ENCODE measurements at places on chromosomes 2 and 18.

GRCh38 chr2:162037886-162038285 lies 36.1 kb downstream of the DPP4 start:
- no peak for DNase-seq

- no peak for DNase-seq
Measured at GRCh38 chr2:95039363-95039762, 13.9 kb downstream of the MAL start.

GRCh38 chr2:27014771-27015433 lies 17.9 kb upstream of the TMEM214 start:
- DNase-seq = no peak

DNA sequence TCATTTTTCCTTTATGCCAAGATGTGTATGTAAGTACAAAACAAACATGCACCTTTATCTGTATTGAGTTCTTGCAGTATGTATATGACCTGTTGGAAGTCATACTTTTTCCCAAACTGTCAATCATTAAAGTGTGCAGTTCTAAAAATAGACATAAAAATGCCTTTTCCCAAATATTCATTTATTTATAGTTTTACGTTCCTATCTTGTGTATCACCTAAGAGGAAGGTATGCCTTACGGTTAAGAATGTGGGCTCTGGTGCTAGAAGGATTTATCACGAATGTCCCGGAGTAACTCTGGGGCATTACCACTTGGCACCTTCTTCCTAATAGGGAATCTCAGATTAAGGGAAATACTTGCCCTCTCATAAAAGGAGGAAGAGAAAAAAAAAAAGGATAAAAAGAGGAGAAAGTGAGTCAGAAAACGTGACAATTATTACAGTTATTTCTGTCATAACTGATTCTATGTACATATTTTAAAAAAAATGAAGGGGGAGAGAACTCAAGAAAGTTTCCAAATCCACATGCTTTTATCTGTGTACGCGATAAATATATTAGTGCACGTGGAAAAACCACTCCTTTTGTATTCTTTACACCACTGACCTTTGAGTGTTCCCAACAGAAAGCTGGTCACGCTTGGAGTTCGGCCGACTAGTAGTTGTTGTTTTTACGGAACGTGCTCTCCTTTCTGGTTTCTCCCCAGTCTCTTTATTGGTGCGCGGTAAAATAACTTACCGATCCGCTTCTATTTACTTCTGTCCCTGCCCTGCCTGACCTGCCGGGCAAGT lies 721 bp downstream of the MCEE start:
- no peak for DNase-seq

DNA sequence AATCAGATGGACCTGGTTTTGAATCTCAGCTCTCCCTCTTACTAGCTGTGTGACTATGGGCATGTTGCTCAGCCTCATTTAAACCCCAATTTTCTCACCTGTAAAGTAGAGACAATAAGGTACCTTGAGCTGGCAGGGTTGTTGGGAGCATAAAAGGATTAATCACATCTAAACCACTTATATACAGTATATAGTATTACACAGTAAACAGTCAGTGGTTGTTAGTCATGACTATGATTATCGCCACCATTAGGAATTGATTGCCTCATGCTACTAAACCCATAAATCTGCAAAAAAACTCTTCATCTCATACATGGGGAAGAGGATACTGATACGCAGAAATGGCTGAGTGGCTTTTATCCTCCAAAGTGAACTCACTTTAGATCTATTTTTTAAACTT lies 65.8 kb downstream of the INO80D start:
- no peak for DNase-seq

DNA sequence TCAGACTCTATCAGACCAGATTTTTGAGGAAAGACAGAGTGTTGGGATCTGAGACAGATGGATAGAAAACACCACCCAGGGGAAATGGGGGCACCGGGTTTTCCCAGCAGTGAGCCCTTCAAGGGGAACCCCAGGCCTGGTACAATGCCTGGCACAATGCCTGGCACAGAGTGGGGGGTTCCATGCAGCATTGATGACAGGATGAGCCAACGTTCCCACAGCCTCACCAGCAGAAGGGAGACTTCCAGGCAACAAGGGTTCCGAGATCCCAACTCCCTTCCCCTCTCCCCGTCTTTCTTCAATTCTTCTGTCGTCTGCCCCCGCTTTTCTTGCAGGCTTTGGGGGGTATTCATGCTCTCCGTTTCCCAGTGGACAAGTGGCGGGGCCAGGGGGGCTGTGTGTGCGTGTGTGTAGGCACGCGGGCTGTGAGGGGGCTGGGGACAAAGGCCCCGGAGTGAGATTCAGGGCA lies 132.1 kb upstream of the HAAO start:
- DNase-seq = peak; percentile 67

DNA sequence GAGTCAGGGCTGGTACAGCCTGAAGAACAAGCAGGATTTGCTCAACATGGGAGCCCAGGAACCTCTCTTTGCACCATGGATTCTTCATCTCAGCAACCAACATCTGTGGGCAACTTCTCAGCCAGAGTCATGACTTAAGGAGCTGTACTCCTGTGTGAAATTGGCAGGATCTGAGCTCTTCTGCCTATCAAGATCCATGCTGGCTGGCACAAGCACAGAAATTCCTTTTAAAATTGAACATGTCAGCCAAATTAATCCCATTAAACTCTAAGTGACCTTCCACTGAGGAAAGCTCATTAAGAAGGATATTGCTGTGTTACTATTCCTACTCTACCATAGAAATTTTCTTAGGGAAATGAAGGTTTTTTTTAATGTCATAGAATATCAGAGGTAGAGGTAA lies 110.5 kb upstream of the SCG2 start:
- DNase-seq = no peak

DNA sequence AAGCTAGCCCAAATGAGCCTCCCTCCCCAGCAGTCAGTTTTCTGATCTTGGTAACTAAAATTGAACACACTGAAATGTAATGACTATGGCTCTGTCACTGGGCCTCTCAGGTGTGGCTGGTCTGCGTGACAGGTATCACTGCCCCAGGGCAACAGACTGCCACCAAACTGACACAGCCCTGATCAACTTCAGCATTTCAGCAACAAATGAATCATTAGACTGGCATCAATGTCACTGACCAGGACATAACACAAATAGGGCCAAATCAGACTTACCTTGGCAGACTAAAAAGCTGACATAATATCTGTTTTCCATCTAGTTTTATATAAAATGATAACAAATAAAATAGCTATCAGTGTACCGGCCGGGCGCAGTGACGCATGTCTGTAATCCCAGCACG lies 290.8 kb upstream of the CHAC2 start:
- no peak for DNase-seq

DNA sequence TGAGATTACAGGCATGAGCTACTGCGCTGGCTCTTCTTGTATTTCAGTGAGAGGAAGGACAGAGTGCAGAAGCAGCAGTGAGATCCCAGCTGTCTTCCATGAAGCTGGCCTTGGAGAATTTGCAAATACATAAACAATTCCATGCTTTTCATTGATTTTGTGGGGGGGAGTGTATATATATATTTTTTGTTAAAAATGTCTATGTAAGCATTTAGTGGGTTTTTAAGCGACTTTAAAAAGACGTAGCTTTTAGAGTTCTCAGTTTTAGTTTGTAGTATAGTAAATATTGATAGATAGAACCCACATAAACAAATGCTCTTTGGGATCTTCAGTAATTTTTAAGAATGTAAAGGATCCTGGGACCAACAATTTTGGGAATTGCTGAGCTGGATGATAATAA lies 6.3 kb downstream of the RBFA start:
- no peak for DNase-seq

DNA sequence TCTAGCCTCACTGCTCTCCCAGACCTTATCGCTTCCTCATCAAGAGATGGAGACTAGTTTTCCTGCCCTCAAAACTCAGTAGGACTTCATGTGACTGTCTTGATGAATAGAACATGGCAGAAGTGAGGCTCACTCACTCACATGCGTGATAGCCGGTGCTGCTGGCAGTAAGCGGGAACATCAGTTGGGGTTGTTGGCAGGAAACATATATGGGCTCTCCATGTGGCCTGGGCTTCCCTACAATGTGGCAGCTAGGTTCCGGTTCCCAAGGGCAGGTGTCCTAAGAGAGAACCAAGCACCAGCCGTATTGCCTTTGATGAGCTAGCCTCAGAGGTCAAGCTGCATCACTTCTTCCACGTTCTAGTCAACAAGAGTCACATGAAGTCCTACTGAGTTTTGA lies 15.2 kb upstream of the FAHD2A start:
- no peak for DNase-seq

DNA sequence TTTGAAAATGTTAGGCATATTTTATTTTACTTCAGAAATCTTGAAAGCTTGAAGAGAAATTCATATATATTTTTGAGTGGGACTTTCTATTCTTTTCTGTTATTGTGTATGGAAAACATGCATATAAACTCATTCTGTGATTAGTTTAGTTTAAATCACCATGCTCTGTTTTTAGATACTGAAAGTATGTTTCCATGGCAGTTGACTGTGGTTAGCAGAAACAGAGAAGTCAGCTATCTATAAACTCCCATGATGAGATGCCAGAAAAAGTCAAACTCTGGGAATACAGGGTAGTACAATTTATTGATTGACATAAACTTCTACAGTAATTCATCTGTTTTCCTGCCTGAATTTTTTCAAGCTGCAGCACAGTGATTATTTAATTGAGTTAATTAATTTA lies 905.3 kb upstream of the VRK2 start:
- DNase-seq = no peak

- no peak for DNase-seq
Measured at GRCh38 chr2:8022908-8023640, 658.8 kb upstream of the ID2 start.

- DNase-seq = no peak
Measured at GRCh38 chr2:127661072-127661649, 14.2 kb downstream of the LIMS2 start.

GRCh38 chr18:73848656-73849055 lies 299.0 kb downstream of the FBXO15 start:
- DNase-seq = no peak

DNA sequence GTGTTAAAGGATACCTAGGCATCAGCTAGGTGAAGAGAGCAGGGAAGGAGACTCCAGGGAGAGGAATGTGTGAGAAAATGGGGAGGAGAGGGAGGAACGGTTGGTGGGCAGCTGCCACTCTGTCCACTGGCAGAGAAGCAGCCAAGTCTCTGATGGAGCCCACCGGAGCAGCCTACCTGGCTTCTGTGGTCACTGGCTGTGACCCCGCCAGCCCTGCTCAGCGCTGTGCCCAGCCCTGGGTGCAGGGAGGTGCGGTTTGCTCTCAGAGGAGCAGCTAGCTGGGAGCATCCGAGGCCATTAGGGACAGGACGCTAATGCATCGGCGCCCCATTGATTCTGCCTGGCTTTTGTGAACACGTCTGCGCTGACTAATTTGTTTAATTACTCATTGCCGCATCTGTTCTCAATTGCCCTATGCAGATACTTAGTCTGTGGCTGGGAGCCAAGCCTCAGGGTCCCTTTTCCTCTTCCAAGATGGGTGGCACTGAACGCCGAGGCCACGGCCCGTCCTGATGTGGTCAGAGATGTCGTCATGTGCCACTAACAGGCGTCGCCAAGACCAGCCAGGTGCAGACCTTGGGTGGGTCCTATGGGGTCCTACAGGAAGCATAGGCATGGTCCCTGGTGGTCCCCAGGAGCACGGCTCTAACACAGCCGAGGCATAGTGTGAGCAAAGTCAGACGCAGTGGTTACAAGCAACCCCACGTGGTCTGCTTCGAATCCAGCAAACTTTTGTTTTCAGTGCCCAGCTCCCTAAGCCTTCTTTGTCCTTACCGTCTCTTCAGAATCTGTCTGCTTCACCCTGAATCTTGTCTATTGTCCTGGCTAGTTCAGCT lies 82.0 kb downstream of the RRM2 start:
- no peak for DNase-seq

DNA sequence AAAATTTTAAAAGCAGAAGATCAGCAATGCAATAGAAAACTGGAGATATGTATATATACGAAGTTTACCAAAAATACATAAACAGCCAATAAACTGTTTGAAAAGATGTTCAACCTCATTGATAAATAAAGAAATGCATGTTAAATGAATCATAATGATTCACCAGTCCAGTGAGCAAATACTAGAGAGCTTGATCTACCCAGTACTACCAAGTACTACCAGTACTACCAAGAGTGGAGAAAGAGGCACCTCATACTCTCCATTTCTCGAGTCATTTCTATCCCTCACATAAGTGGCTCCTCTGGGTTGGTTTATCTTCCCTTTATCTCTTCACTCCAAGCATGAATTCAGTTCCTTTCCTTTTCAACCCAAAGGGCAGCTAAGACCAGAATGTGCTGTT lies 138.9 kb downstream of the MREG start:
- DNase-seq = no peak

GRCh38 chr2:237235383-237236095 lies 149.8 kb downstream of the COPS8 start:
- DNase-seq = no peak

- no peak for DNase-seq
Measured at GRCh38 chr2:134722728-134723127, 3.9 kb upstream of the TMEM163 start.

DNA sequence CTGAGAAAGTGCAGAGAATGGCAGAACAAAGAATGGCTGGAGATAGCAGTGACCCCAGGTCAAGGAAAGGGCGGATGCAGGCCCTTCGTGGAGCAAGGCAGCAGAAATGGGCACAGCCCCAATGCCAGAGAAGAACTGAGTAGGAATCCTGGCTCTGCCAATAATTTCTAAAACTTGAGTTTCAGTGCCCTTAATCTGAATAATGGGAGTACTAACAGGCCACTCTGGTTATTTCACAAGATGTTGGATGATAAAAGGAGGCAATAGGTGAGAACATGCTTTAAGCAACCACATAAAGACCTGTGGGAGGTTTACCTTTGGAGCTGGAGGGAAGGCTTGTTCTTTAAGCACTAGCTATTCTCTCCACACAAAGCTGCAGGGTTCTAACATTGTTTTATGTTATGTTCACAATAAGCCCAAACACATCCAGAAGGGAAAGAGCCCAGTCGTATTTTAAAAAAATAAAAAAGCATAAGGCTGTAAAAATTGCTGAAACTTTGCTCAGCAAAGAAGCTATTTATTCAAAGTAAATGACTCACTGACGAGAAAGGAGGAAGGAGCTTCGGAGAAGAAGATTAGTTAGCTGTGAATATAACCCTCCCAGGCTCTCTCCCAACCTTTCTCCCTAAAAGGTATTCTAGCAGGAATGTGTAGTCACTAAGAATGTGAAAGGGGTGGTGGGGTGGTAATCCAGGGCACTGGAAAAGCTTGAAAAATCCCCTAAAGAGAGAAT lies 470.2 kb downstream of the TXNL1 start:
- no peak for DNase-seq

DNA sequence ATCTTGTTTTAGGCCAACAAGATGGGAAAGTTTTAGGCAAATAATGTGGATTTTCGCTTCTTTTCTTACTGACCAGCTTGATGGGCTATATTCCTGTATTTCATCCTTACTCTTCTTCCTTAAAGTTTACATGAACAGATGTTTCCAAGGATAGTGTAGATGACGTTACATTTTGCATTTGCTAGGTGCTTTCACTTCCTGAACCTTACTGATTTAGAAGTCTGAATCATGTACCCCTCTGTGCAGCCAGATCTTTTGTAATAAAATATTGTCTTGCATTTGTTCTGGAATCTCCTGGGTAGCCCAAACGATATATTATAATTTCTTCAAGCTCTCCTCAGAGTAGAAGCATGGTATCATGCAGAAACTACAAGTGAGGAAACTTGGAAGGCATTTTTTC lies 93.4 kb downstream of the CALCRL start:
- no peak for DNase-seq

- peak; percentile 8 for DNase-seq
Measured at GRCh38 chr2:1886405-1886992, 142.2 kb upstream of the PXDN start.

GRCh38 chr2:170464268-170464667 lies 250.9 kb upstream of the SP5 start:
- DNase-seq = no peak

Data from amygdala (tissue), 56 donors.